ENCODE measurements at places on chromosomes 11 and 22.

- DNase-seq: no peak
These were observed 152.6 kb downstream of the BARX2 start for GRCh38 chr11:129528296-129528695.

- DNase-seq: no peak
These were observed 10.2 kb downstream of the SLC35F2 start for GRCh38 chr11:107848345-107848744.

DNA sequence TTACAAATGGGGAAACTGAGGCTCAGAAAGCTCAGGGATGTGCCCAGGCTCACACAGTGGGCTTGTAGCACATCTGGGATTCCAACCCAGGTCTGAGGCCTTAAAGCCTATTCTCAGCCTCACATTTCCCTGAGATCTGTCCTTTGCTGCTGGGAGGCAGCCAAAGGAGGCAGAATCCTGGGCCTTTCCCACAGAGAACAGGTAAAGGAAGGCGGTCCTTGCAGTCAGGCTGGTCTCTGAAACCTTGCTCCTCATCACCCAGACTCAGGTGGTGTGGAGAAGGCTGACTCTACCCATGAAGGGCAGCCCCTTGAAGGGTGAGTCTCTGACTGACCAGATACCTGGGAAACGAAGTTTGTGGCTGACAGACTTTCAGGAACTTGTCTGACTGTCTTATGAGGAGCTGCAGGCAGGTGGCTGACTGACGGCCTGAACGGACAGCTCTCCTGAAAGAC is 7.8 kb downstream of the SLCO2B1 start:
- DNase-seq: peak; percentile 69

- no peak for DNase-seq
These were observed 390.0 kb upstream of the CADM1 start for GRCh38 chr11:115894176-115894575.

DNA sequence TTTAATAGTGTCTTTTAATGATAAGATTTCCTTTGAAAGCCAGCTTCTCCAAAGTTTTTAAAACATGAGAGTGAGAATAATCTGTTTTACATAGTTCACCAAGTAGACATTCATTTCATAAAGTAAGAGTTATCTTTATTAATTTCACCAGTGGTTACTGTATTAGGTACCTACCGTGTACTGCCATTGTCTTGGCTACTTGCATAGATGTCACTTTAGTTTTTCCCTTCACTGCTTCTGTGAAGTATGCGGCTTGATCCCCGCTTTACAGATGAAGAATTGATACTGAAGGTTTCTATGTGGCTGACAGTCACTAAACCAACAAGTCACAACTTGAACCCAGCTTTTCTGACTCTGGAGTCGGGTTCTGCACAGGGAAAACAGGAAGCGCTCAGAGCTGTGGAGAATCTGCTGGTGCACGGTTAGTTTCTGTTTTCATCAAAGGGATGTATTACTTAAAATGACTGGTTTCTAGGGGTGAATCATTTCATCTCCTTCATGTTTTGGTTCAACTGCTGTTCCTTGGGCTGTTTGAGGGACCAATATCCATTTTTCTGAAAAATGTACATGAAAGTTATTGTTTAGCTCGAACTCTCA is 39.3 kb upstream of the MYO18B start:
- DNase-seq: no peak

GRCh38 chr11:18492888-18493287 is 33.9 kb downstream of the TSG101 start:
- peak; percentile 24 for DNase-seq

GRCh38 chr11:2573240-2574042 is 126.4 kb downstream of the KCNQ1OT1 start:
- no peak for DNase-seq

- DNase-seq: no peak
These were observed 1.7 kb upstream of the SPINDOC start for GRCh38 chr11:63811522-63811921.

DNA sequence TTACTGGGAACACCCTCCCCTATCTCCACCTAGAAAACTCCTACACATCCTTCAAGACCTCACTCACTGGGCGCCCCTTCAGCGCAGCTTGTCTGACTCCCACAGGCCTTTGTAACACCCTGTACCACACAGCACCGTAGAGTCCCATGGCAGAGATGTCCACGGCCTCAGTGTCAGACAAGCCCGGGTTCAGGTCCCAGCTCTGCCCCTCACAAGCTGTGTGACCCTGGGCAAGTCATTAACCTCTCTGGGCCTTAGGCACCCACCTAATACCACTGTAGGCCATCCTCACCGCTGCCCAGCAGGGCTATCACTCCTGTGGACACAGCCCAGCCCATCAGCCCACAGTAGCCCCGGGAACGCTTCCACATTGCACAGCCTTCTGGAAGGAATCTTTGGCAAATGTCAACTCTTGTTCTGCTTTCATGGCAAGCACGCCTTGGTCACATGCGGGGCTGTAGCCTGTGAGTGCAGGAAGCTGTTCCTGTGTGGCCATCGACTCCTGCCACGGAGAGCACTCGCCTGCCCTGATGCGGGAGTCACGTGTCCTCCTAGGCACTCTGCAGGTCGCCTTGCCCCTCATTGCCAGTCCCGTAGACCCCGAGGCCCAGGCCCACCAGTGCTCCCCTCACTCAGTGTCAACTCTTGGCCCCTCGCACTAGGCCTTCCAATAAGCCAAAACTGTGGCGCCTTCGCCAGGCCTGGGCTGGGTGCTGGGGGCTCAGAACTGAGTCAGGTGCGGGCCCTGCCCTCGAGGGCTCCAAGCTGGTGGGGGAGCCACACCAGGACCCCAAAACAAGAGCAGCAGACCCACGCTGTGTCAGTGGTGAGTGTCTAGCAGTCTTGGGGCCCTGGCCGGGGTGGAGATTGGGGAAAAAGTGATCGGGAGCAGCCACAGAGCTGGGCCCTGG is 32.9 kb upstream of the RFPL3 start:
- no peak for DNase-seq

DNA sequence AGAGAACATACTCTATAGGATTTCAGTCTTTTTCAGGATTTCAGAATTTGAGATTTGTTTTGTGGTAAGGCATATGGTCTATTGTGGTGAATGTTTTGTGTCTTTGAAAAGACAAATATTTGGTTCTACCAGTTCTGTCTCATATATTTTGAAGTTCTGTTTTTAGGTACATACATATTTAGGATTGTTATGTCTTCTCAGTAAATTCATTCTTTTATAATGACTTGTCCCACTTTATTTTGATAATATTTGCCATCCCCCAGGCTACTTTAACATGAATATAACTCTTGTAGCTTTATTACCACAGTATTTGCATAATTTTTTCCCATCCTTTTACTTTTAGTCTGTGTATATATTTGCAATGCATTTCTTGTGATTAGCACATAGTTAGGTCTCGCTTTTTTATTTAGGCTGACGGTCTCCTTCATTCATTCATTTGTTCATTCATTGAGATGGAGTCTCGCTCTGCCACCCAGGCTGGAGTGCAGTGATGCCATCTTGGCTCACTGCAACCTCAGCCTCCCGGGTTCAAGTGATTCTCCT is 32.1 kb downstream of the MTMR3 start:
- no peak for DNase-seq

GRCh38 chr11:93392867-93393266 is 62.3 kb downstream of the DEUP1 start:
- no peak for DNase-seq

DNA sequence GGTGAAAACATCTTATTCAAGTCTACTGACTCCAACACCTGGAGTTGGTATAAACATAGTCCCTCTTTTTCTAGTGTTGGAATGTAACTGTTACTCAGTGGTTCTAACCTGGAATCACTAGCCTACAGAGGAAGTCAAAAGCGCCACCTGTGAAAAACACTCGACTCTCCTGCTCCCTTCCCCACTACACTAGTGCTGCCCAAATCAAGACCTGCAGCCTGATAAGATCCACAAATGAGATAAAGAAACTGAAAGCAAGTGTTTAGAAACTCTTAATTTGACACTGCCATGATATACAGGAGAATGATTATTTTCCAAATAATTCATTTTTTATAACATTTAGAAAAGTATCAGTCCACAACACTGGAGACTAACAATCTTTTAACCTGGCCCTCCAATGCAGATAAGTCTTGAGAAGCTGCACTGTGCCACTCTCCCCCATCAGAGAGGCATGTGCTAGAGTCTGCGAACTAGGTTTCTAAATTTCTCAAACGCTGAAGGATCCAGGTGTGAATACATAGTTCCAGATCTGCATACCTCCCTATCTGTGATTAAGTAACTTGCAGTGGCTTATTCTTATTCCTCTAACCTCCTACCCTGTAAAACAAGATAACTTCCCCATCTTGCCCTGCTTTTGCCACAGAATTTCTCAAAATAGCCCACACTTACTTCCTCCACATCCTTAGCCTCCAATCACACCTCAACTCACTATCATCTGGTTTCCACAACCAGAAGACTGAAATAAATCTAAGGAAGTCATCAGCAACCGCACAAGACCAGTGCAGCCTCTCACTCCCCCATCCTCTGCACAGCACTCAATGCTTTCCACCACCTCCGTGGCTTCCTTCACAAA is 88.1 kb downstream of the RRAS2 start:
- no peak for DNase-seq

DNA sequence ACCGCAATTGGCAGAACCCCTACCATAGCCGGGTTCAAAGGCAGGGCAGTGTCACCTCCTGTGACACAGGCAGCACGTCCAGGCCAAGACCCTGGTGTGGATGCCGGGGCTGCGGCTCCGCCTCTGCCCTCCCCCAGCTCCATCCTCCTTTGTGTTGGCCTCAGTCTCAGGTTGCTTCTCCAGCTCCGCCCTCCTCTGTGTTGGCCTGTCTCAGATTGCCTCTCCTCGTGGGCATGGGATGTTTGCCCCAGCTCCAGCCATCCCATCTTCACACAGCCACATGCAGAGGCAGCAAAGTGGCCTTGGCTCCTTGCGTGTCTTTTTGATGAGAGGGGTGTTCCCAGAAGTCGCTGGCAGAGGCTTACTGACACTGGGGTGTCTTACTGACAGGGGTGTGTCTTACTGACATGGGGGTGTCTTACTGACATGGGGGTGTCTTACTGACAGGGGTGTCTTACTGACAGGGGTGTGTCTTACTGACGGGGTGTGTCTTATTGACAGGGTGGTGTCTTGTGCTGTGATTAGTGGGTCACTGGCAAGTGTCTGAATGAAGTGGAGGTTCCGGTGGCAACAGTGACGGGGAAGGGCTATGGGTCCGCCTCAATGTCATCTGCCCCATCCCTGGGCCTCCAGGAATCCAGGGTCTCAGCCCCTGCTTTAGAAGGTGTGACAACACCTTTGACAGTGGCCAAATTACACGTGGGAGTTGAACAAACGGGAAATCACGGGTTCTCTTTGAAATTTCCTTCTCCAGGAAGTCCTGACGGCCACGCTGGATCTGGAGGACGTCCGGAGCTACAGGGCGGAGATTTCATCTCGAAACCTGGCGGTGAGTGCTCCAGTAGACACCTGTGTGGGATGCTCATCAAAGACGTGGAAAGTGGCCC is 24.9 kb downstream of the NADSYN1 start:
- DNase-seq: no peak

- no peak for DNase-seq
These were observed 5.3 kb downstream of the ATF4 start for GRCh38 chr22:39525658-39525975.

- DNase-seq: no peak
These were observed 29.3 kb downstream of the EIF3F start for GRCh38 chr11:8016440-8016839.

DNA sequence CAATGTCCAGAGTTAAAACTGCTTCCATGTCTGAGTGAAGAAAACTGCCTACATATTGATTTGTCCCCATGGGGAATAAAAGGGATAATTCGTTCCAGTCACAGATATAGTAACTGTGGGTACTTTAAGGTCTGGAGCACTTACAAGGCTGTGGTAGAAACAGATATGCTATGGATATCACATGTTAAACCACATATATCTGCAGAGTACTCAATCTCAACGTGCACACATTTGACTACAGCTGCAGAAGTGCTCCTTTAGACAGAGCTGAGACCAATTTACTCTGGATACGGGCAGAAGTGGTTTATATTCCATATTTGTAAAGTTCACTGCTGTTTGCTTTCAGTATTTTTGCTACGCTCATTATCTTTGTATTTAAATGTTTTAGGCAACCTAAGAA is 9.7 kb upstream of the MS4A2 start:
- DNase-seq: no peak

DNA sequence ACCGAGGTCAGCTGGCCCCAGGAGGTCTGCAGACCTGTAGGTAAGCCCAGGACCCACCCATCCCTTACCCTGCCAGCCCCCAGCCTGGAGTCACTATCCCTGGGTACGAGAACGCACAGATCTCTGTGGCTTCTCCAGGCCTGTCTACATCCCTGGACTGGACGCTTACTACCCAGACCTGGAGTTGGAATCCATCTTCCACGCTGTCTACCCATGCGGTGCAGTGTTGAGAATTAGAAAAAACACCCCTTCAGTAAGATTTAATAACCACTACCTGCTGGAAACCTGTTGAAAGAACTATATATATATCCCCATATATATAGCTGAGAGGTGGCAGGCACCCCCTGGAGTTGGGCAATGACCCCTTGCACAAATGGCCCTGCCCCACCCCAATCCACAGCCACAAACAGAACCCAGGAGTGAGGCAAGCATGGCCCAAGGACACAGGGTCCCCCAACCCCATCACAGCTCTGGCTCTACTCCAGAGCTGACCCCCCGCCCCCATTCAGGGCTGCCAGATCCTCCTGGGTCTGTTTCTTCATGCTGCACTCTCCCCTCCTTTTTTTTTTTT is 17.7 kb upstream of the RGL4 start:
- DNase-seq: no peak

GRCh38 chr11:31243706-31244105 is 125.8 kb downstream of the DCDC1 start:
- no peak for DNase-seq

GRCh38 chr11:77424644-77425043 is 49.2 kb downstream of the PAK1 start:
- DNase-seq: no peak

GRCh38 chr11:82185925-82186324 is 547.7 kb downstream of the FAM181B start:
- no peak for DNase-seq

DNA sequence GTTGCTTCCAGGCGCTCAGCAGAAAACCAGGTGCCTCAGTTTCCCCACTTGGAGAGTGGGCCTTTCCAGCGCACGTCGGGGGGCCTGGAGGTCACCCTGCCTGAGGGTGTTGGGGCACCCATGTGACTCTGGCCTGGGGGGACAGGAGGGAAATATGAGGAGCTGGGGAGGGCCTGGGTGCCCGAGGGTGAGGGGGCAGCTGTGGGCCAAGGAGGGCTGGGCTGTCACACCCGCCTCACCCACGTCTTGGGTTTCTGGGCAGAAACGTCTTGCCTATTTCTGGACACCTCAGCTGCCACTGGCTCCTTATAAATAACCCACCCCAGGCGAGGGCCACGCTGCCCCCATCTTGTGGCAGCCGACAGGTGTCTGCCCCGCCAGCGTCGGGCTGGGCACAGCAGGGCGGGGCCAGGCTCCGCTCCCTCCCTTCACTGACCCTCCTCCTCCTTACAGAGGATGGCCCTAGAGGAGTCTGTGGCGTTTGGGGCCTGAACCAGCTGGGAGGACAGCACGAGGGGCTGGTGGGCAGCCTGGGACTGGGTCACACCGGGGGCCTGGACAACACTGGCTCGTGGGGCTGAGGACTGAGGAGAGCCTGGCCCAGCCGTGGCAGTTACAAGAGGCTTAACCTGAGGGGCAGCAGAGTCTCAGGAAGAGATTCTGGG is 1.5 kb downstream of the TNNT3 start:
- DNase-seq: no peak

- peak; percentile 63 for DNase-seq
These were observed 129.0 kb upstream of the CARD18 start for GRCh38 chr11:105268404-105269062.
